HCT116 (cell line): ENCODE measurements at places on chromosomes 7 and 10.
A peak's percentile ranks its signal among the peaks of the same experiment; 100 is the strongest.

- DNase-seq: no peak
These were observed 825 bp downstream of the TMEM176A start for GRCh38 chr7:150801242-150801945.

GRCh38 chr7:6307762-6308161 is 35.3 kb upstream of the CYTH3 start:
- DNase-seq: no peak

- DNase-seq: no peak
These were observed 42.8 kb downstream of the AKR1C8 start for GRCh38 chr10:5142199-5142598.

GRCh38 chr7:103894656-103895596 is 94.5 kb downstream of the RELN start:
- no peak for DNase-seq

DNA sequence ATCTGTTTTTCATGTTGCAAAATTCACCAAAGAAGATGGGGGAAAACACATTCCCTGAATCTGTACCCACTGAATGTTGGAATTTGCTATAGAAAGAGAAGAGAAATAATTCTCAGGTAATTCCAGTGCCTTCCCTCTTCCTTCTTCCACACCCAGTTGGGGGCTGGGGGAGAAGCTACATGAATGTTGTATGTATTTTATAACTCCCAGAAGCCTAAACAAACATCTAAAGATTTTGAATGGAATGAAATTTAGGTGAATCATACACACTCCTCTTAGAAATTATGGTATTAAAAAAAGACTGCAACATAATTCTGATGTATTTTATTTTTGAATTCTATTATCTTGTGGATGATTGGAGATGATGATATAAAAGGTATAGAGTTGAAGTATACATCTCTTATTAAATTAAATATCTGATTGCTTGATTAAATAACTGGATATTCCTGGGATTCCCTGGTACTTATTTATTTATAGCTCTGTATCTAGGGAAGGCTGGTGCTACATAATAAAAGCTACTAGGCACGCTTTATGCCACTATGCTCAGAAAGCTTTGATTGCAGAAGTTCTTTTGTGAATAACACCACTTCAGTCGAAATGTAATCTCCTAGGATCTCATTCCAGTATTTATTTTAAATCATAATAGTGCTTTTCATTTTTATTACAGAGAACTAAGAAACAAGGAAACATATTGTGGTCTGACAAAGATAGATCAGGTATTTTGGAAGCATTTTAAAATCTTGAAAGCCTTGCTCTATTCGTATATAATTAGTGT is 98.5 kb downstream of the MCU start:
- no peak for DNase-seq

- no peak for DNase-seq
These were observed 23.5 kb upstream of the CHST15 start for GRCh38 chr10:124116771-124117510.

- DNase-seq: no peak
These were observed 15.4 kb upstream of the TMEM243 start for GRCh38 chr7:87234949-87235348.

DNA sequence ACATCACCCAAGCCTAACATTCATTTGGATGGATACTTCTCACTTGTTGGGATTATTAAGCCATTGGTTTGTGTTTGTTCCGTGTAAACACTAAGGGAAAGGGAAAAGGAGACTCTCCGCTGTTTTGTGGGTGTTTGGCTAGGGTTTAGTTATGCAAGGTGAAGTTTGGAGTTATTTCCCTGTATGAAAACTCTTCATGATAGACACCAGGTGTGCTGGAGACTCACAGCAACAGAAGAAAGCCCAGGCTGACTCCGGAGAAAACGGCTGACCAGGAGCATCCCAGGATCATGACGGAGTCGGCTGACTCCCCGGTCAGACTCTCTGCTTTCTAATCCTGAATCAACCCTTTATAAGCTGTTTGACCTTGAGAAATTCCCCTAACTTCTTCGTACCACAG is 94.1 kb upstream of the KLF6 start:
- no peak for DNase-seq

GRCh38 chr7:23072048-23072447 is 33.5 kb upstream of the KLHL7 start:
- no peak for DNase-seq

DNA sequence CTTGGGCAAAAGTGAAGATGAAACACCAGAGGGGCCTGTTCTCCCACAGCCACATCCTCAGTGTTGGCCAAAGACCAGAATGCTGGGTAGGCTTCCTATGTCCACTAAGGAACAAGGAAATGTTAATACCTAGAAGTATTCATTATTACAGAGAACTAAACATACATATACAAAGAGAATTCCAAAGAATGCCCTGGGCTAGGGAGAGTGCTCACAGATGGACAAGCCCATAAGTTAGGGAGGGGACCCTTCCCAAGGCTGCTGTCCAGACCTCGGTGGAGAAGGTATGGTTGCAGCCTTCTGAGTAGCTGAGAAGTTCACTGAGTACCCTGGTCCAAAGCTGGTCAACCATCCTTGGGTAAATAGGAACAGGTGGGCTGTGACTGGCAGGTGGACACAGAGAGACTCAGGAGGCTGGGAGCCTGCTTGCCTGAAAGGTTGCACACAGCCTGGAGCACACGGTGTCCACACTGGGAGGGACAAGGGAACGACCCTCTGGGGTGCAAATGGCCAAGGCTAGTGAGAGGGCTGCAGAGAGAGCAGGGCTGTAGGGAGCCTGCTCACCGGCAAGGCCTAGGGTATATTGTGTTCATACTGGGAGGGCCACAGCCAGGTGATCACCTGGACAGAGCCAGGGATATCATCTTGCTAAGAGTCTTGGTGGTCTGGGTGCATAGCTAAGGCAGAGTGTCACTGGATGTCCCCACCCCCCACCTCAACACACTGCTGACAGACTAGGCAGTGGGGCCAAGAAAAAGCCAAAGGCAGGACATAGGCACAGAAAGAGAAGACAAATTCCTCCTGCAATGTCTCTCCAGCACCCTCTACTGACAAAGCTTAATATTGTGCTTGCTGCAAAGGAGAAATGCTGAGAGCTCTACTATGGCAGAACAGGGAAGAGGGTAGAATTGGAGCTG is 40.3 kb downstream of the CPVL start:
- peak; percentile 39 for DNase-seq

DNA sequence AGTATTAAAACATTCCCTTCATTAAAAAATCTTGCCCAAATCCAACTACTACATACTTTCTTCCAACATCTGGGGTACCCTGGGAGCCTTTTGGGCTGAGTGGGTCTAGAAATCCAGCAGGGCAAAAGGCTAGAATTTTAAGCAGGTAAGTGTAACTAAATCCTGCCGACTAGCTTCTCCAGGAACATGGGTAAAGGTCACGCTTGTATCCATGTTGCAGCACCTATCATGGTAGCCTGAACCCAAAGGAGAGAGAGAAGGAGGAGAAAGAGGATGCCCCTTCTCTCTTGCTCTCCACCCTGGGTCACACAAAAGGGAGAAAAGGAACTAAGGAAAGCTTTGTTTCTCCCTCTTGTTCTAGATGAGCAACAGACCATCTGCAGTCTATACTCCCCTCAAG is 53.3 kb downstream of the ZNF680 start:
- DNase-seq: no peak

- no peak for DNase-seq
These were observed 84.4 kb downstream of the RUNDC3B start for GRCh38 chr7:87712571-87712970.

- DNase-seq: peak; percentile 42
These were observed 44.6 kb downstream of the FGFR2 start for GRCh38 chr10:121553511-121554264.

- DNase-seq: no peak
These were observed 40.0 kb downstream of the GARS1 start for GRCh38 chr7:30634634-30635201.

DNA sequence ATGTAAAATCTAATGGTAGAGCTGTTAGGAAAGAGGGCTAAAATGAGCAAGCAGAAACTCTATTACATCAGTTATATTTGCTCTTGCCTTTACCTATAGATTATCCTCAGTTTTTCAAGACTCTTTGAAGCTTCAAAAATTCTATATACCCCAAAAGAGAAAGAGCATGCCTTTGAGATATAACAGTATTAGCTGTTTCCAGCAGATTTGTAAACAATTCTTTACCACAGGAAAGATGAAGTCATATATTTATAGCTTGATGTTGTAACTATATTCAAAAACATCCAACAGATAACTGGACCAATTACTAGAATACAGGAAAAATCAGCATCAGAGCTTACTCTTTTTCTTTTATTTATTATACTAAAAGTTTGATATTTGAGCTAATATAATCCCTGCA is 416.2 kb upstream of the TPK1 start:
- DNase-seq: no peak

- no peak for DNase-seq
These were observed 1199.2 kb downstream of the SORCS3 start for GRCh38 chr10:105840288-105840770.

DNA sequence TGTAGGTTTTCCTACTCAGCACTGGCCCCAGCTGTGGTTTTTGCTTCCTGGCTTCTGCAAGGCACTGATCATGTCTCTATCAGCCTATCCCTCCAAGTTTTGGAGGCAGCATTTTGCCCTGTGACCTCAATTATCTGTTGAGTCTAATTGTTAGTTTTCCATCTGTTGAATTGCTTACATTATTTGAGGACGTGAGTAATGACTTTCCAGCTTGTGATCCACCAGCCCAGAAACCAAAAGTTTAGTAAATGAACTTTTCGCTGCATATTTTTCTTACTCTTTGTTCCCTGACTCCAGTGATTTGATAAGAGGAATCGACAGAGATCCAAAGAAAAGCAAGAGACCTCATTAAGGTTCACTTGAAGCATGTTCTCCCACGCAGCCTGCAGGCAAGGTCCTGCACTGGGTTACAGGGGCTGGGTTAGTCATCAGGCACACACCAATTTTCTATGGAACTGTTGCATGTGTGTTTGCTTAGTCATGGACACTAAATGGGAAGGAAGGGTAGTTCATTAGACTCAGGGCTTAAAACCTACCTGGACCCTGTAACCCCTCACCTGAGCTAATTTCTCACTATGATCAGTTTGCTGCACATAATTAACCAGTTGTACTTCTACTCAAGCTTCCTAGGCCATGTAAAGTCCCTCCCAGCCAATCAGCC is 57.2 kb downstream of the AKR1E2 start:
- DNase-seq: no peak

- DNase-seq: no peak
These were observed 3.9 kb downstream of the CDK14 start for GRCh38 chr7:90599892-90600555.

DNA sequence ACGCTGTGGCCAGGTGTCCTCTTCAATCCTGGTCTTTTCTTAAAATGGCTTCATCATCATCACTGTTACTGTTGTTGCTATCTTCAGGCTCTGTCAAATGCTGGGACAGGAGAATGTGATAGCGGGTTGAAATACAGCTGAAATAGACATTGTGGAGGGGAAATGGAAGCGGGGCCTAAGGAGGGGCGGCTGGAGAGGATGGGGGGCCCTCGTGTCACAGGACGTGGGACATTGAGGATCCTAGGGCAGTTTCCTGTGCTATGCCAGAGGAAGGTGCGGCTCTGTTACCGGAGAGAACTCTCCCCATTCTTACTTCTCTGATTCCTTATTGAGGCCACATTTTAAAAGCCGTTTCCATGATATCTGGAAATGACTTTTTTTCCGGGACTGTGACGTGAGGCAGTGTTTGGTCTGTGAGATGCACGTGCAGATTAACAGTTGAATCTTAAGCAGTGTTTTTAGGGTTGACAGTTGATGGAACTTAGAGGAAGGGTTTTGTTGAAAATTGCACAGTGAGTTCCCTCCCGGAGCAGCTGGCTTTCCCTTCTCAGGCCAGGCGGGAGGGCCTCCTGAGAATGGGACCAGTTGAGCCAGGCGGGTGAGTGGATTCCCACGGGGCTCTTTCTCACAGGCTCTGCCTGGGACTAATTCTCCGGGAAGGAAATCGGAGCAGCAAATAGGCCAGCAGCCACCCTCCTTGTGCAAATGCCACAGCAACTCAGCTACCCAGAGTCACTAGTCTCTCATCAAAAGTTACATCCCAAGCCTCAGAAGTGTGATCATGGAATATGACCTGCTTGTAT is 125.2 kb downstream of the TACC2 start:
- no peak for DNase-seq

DNA sequence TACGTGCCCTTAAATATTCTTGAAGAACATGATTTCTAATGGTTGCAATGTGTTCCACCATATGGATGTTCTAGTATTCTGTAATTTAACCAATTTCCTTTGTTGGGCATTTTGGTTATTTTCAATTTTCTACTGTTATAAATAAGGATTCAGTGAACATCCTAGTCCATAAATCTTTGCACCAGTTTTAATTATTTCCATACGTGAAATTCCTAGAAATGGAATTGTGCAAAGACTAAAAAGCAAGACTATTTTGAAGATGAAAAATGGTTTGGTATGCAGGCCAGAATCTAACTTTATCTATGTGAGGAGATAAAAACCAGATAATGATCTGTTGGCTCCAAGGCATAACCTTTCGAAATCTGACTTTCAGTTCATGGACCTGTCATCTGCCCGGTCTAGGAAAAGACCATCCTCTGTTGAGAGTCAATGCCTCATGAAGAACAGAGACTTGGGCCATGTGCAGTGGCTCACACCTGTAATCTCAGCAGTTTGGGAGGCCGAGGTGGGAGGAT is 633.2 kb upstream of the NRP1 start:
- DNase-seq: no peak

- no peak for DNase-seq
These were observed 50.1 kb downstream of the HSPA12A start for GRCh38 chr10:116692225-116692624.

DNA sequence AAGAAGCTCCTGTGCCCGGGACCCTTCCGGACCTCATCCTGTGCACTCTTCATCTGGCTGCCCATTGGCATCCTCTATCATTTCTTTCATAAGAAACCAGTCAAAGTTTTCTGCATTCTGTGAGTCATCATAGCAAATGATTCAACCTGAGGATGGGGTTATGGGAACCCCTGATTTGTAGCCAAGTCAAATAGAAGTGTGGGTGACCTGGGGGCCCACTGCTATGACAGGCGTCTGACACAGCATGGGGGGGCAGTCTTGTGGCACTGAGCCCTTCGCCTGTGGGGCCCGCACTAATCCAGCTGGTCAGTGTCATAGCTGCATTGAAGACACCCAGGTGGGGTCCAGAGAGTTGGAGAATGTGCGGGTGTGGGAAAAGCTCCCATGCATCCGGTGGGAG is 230.4 kb downstream of the USP6NL start:
- no peak for DNase-seq
